CD4-positive, alpha-beta memory T cell (primary cell): ENCODE measurements at places on chromosomes 3 and 15. TPM values are rescaled to one million over a fixed set of nuclear protein-coding genes. Genes with fewer than 3 reads are reported as not detected.

DNA sequence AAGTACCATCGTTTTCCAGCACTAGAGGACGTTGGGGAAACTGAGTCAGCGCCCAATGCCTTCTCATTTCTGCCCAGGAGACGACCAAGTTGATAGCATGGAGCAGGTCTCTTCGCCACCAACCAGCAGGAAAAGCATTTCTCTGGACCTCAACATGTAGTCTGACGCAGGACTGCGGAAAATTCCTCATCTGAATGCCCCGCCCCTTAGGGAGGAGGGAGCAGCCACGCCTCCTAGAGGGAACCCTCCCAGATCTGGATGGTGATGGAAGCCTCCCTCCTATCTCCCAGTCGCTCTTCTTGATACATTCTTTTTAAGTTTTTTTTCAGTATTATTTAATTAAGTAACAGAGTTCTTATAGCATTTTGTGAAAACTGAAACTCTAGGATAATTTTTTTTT, 17.4 kb upstream of the MINDY4B start:
- H3K27ac ChIP-seq, result no peak overlapping the region
- no peak for DNase-seq
- H3K4me3 ChIP-seq, result no peak overlapping the region
- peaks cover 7% of the 10 kb centered on the region for H3K27me3 ChIP-seq
- H3K36me3 ChIP-seq, result no peaks in the 10 kb centered on the region

DNA sequence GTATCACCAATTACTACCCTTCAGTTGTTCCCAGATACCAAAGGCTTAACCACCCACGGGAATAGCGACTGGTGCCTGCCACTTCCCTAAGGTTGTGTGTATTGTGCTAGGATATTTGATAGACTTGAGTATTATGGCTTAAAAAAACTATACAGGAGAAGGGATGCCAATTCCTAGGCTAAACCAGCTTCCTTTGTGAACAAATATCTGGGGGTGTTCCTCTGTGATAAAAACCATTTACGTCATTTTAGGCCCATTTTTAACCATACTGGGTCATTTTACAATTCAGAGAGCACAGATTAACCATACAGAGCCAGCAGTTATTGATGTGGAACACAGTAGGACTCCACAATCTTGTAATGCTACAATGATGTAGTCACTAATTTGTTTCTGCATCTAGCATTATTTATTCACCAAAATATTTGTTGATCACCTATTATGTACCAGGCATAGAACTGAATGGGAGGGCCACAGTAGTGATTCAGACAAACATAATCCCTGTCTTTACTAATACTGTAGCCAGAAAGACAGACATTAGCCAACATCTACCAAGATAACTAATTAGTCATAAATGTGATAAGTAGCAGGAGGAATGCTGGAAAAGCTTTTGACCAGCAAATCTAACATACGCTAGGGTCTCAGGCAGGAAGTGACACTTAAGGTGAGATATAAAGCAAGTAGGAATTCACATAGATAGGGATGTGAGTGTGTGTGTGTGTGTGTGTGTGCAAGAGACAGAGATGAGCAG, 184.8 kb downstream of the MECOM start:
- H3K27ac ChIP-seq, result no peak overlapping the region
- no peak for DNase-seq
- H3K4me3 ChIP-seq, result no peak overlapping the region

- H3K27ac ChIP-seq, result no peak overlapping the region
- DNase-seq, result no peak
- no peaks in the 10 kb centered on the region for H3K36me3 ChIP-seq
- peaks cover 4% of the 10 kb centered on the region for H3K4me1 ChIP-seq
- no peaks in the 10 kb centered on the region for H3K27me3 ChIP-seq
Measured at GRCh38 chr3:62187022-62187431, 186.3 kb downstream of the FEZF2 start.

The FGF7 gene
- total RNA-seq, result 0.11 TPM

GRCh38 chr15:20356444-20356910, 185.1 kb downstream of the GOLGA6L6 start:
- H3K4me3 ChIP-seq, result no peak overlapping the region
- peak; percentile 77 for DNase-seq
- H3K27me3 ChIP-seq, result no peaks in the 10 kb centered on the region
- no peaks in the 10 kb centered on the region for H3K36me3 ChIP-seq
- H3K27ac ChIP-seq, result no peak overlapping the region
- peaks cover 29% of the 10 kb centered on the region for H3K4me1 ChIP-seq
